ENCODE measurements at places on chromosomes 1 and 21. TPM values are rescaled to one million over a fixed set of nuclear protein-coding genes. Genes with fewer than 3 reads are reported as not detected.
A peak's percentile ranks its signal among the peaks of the same experiment; 100 is the strongest.

DNA sequence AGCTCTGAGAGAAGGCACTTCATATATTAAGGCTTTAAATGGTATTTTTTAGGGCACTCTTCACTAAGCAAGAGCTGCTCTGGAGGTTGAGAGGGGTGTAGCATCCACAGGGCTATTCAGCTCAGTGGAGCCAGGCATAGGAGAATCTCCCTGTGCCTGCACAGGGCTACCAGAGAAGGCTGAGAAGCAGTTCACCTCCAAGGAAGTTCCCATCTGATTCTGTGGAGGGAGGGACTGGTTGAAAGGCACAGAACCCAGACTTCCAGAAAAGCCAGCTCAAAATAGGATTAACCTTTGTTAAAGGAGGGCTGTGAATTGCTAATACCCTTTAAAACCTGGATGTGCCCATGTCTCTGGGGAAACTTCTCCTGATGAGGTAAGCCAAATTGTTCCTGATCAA lies 304.5 kb downstream of the TTLL7 start:
- no peak for DNase-seq
- H3K27ac ChIP-seq = no peak overlapping the region
- no peak overlapping the region for H3K4me3 ChIP-seq
- H3K36me3 ChIP-seq = no peaks in the 10 kb centered on the region
- H3K4me1 ChIP-seq = peaks cover 24% of the 10 kb centered on the region

DNA sequence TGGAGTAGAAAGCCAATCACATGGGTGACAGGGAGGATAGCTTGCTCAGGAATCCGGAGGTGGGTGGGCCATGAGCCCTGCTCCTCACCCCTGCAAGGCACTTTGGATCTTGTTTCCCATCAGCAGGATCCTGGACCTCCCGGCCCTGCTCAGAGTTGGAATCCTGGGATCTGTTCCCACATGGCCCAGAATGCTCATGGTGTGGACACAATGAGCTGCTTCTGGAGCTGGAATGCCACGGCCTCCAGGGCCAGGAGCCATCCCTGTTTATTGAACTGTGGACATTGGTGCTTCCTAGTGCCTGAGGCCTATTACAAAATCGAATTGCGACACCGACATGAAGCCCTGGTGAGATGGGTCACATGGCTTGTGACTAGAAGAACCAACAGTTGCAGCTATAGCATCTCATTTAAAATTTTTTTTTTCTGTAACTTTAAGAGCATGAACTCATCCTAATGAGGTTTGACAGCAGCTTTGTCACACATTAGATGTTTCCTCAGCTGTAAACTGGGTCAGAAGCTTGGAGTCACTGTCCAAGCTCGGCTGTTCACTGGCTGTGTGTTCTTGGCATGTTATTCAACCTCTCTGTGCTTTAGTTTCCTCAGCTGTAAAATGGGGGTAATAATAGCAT lies 40.4 kb upstream of the GOLT1A start:
- H3K36me3 ChIP-seq = peaks cover 4% of the 10 kb centered on the region
- H3K27me3 ChIP-seq = no peaks in the 10 kb centered on the region
- H3K4me3 ChIP-seq = no peak overlapping the region
- H3K27ac ChIP-seq = no peak overlapping the region

DNA sequence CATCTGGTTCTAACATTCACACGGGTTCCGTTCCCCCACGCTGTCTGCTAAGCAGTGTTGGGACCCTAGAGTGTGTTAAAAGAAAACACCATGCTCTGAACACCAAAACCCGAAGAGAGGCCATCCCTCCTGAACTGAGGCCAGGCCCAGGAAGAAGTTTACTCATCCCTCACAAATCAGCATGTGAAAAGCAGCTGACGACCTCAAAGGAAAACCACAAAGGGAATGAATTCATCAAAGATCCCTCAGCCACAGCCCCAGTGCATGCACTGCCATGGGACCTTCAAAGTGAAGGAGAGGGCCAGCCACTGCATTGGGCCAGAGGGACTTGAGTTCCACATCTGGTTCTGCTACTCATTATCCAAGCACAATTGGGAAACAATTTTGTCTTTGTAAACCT lies 7.0 kb upstream of the PSEN2 start:
- H3K27me3 ChIP-seq = no peaks in the 10 kb centered on the region
- H3K4me3 ChIP-seq = no peak overlapping the region
- H3K27ac ChIP-seq = peak overlapping the region; percentile 30
- no peaks in the 10 kb centered on the region for H3K36me3 ChIP-seq
- DNase-seq = no peak

DNA sequence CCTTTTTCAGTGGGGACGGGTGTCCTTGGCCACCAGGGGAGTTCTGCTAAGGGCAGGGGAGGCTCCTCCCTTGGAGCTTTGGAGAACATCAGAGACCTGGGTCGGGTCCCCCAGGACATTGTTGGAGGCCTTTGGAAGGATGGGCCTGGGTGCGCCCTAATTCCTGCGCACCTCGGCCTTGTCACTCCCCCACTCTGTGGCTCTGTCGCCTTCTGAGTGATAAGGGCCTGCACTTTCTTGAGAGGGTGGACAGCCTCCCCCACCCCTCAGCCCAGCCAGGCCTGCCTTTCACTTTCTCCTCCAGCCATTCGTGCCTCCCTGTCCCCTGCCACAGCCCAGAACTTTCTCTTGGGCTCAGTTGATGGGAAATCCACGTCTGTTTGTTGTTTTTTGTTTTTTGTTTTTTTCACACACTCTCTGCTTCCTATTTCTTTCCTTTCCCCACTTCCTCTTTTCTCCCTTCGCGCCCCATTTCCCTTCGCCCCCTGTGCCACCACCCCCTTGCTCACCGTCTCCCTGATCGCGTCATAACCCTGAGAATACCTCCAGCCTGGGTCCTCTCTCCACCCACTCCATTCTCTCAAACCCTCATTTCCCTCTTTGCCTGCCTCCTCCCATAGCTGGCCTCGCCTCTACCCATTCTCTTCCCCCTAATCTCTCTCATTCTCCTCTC lies 85.6 kb downstream of the PAX7 start:
- DNase-seq = no peak
- no peak overlapping the region for H3K4me3 ChIP-seq
- no peaks in the 10 kb centered on the region for H3K4me1 ChIP-seq
- H3K36me3 ChIP-seq = no peaks in the 10 kb centered on the region

Gene S100B
- 15.4 TPM for total RNA-seq

Gene CFAP45
- total RNA-seq = 0.32 TPM
